ENCODE measurements at places on chromosomes 12 and 14. TPM values are rescaled to one million over a fixed set of nuclear protein-coding genes. Genes with fewer than 3 reads are reported as not detected.

PLCZ1 gene
- not detected for total RNA-seq

IAPP gene
- total RNA-seq = not detected

CD4 gene
- 0.15 TPM for total RNA-seq

PDZRN4 gene
- total RNA-seq = not detected

FKBP3 gene
- 15.5 TPM for total RNA-seq

ZCCHC8 gene
- 18.8 TPM for total RNA-seq

HSPB8 gene
- total RNA-seq = 26.8 TPM

HOXC11 gene
- not detected for total RNA-seq

GPX2 gene
- total RNA-seq = not detected

RDH11 gene
- 137 TPM for total RNA-seq

GPR132 gene
- total RNA-seq = 0.33 TPM

OAS2 gene
- total RNA-seq = 2.9 TPM

ERP27 gene
- not detected for total RNA-seq

DBX2 gene
- total RNA-seq = not detected

HOXC10 gene
- not detected for total RNA-seq

MGP gene
- total RNA-seq = 3.5 TPM

CCDC177 gene
- under 0.01 TPM for total RNA-seq

GPR135 gene
- total RNA-seq = 4.1 TPM

LHX5 gene
- total RNA-seq = not detected

OR6C2 gene
- not detected for total RNA-seq

KCNMB4 gene
- total RNA-seq = 0.44 TPM

SLC5A8 gene
- not detected for total RNA-seq

All from smooth muscle cell of trachea (primary cell).